ENCODE measurements at places on chromosomes 2 and 18. TPM values are rescaled to one million over a fixed set of nuclear protein-coding genes. Genes with fewer than 3 reads are reported as not detected.

Gene EFR3B
- total RNA-seq = 4.2 TPM

Gene LRP2
- 2.0 TPM for total RNA-seq

Gene CYP26B1
- total RNA-seq = 4.2 TPM

Gene CXCR2
- 1.1 TPM for total RNA-seq

Gene IL1F10
- total RNA-seq = not detected

Gene SLC30A3
- 9.4 TPM for total RNA-seq

Gene BMP10
- total RNA-seq = 0.25 TPM

Gene TUBB8B
- not detected for total RNA-seq

Gene OSR1
- 8.0 TPM for total RNA-seq

DNA sequence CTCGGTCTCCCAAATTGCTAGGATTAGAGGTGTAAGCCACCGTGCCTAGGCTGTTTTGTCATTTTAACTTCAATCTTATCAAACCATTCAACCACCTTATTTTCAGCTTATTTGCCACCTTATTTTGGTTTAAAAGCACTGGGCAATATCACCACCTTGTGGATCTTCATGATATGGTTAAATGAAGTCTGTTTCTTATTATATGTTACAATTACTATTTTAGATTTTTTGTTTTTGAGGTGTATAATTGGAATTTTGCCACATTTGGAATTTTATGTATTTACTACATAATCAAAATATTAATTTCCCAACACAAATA lies 43.8 kb upstream of the SCN9A start:
- DNase-seq = no peak

DNA sequence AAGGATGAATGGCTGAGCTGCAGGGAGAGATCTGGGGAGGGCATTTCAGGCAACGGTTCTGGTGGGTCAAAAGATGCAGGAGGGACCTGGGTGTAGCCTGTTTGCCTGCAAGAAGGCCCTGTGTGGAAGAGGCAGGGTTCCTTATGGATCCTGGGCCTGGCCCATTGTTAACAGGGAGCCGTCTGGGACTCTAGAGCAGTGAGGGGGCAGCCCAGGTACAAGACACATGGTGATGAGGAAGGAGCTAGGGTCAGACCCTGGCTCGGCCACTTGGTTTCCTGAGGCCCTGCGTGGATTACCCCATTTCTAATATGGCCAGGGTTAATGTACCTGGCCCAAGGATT lies 124.9 kb downstream of the GLI2 start:
- DNase-seq = no peak

GRCh38 chr2:32922501-32922900 lies 24.3 kb upstream of the LTBP1 start:
- no peak for DNase-seq

DNA sequence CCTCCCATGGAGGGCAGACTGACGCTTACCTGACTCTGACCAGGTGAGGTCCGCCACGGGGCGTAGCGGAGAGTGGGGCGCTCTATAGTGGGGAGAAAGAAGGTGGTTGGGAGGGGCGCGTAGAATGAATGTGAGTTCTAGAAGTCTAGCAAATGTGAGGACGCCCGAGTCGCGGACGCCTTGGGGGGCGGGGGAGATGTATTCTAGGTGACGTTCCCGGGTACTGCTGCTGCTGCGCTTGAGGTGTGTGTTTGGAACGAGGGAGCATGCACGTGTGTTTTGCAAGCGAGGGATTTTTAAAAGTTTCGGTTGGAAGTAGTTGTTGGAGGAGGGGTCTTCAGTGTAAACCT lies 758 bp downstream of the RIF1 start:
- DNase-seq = no peak

DNA sequence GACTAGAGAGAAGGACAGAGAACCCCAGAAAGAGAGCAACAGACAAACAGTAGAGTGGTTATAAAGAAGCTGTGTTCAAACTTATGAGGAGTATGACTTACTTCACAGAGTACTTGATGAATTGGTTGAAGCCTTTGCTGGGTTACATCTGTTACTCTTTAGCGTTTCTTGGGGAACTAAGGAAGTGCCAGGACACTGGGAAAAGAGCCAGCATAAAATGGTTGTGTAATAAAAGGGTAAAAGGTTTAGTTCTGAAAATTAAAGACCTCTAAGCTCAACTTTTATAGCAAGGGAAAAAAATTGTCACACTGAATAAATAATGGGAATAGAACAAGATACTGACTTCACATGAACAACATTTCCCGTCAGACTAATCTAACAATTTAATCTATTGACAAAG lies 17.0 kb upstream of the STAT4 start:
- no peak for DNase-seq

GRCh38 chr18:27143580-27144287 lies 41.4 kb downstream of the CHST9 start:
- DNase-seq = peak; percentile 72

DNA sequence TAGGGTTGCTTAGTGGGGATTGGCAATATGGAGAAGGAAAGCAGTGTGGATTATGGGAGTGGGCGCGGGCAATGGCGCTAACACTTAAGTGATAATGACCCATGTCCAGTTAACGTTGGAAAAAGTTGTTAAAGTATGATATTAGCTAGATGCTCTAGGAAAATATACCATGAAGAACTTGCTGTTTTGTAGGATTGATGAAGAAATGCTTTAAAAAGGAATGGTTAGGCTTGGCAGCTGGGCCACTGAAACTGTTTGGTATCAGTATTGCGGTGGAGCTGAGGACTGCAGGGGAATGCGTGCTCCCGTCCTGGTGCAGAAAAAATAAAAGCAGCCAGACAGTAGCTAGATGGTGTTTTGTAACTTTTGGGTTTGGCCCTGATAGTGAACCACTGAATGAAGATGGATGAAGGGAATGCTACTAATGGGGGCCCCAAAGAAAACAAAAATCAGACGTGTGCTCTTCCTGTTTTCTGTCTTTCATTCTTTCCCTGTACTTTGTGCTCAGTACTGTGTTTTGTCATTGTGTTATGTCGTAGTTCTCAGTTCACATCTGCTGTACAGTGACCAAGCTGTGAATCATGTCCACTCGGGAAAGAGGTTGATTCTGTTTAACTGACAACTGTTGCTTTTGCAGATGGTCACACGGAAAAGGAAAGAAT lies 999 bp downstream of the INSIG2 start:
- DNase-seq = no peak

DNA sequence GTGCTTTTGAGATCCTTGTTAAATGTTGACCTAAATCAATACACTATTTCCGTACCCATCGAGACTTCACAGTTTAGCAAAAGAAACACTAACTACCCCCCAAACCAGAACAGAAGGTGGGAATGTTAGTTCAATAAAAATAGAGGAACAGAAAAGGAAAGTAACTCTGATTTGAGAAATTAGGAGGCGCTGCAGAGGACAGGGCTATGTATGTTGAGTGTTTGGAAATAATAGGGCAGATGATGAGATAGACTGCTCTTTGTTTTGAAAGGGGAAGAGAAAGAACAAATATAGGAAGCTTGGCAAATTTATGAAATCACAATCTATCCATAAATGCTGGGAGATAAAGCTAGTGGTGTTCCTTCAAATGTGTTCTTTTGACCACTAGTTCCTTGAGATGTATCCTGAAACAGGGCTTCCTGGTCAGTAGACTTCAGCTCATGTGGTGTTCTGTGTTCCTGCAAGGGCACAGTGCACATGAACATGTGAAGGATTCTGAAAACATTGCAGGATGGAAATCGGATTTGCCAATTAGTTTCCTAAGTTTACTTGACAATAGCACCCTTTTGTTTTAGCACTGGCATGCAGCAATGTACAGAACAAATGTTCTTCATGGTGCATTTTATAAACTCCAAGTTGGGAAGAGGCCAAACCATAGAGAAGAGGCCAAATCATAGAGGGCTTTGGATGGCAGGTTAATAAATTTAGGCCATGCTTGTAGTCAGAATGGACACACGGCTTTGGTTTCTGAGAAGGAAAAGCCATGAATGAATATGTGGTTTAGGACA lies 39.8 kb downstream of the RHBDD1 start:
- DNase-seq = no peak

GRCh38 chr2:220053919-220054318 lies 426.5 kb downstream of the SLC4A3 start:
- DNase-seq = no peak

GRCh38 chr2:215612786-215613185 lies 176.9 kb upstream of the FN1 start:
- no peak for DNase-seq

- DNase-seq = peak; percentile 60
These were observed 71.7 kb downstream of the NCAPH start for GRCh38 chr2:96407041-96407918.

GRCh38 chr2:239307221-239307569 lies 93.6 kb downstream of the HDAC4 start:
- DNase-seq = no peak

DNA sequence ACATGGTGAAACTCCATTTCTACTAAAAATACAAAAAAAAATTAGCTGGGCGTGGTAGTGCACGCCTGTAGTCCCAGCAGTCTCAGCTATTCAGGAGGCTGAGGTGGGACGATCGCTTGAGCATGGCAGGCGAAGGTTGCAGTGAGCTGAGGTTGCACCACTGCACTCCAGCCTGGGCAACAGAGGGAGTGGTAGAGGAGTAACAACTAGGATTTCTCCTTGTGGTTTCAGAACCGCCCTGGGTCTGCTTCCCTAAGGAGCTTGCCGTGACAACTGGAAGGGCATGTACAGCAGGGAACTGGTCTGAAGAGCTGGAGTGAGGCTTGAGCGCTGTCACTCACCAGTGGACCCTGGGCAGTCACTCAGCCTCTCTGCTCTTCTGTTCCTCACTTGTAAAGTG lies 29.1 kb downstream of the REEP1 start:
- no peak for DNase-seq

GRCh38 chr2:163990101-163990500 lies 254.3 kb upstream of the FIGN start:
- DNase-seq = no peak

DNA sequence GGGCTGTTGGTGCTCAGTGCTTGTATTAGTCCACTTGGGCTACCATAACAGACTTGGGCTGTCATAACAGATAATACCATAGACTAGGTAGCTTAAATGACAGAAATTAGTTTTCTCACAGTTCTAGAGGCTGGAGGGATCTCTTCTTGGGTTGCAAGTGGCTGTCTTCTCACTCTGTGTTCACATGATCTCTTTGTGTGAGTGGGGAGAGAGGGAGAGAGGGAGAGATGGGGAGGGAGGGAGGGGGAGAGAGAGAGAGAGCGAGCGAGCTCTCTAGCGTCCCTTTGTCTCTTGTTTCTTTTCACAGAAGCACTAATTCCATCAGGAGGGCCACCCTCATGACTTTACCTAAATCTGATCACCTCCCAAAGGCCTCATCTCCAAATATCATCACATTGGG lies 4.5 kb upstream of the XRCC5 start:
- DNase-seq = no peak

DNA sequence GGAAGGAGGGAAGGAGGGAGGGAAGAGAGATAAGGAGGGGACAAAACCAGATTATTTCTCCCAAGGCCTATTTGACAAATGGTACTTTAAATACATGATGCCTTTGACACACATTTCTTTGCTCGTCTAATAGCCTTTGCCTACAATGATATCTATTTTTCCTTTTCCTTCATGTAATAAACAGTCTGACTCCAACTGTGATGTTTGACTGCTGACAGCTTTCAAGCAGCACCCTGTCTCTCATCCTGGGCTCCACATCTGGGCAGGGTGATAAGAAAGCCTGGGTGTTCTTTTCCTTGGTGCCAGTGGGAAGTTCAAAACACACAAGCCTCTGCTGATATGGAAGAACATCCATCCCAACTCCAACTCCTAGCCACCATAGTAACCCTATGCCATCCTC lies 1277.7 kb upstream of the NXPH2 start:
- DNase-seq = no peak

DNA sequence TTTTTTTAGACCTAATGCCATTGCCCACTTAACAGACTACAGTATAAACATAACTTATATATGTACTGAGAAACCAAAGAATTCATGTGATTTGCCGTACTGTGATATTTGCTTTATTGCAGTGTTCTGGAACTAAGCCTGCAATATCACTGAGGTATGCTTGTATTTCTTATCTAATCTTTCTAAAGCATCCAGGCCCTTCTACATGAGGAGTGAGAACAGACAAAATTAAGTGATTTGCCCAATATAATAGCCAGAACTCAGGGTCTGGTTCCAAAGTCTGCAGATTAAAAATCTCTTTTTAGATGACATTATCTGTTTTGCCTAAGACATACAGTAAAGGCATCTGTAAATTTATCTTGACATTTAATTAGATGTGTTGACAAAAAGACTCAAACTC lies 41.9 kb downstream of the BMPR2 start:
- no peak for DNase-seq

DNA sequence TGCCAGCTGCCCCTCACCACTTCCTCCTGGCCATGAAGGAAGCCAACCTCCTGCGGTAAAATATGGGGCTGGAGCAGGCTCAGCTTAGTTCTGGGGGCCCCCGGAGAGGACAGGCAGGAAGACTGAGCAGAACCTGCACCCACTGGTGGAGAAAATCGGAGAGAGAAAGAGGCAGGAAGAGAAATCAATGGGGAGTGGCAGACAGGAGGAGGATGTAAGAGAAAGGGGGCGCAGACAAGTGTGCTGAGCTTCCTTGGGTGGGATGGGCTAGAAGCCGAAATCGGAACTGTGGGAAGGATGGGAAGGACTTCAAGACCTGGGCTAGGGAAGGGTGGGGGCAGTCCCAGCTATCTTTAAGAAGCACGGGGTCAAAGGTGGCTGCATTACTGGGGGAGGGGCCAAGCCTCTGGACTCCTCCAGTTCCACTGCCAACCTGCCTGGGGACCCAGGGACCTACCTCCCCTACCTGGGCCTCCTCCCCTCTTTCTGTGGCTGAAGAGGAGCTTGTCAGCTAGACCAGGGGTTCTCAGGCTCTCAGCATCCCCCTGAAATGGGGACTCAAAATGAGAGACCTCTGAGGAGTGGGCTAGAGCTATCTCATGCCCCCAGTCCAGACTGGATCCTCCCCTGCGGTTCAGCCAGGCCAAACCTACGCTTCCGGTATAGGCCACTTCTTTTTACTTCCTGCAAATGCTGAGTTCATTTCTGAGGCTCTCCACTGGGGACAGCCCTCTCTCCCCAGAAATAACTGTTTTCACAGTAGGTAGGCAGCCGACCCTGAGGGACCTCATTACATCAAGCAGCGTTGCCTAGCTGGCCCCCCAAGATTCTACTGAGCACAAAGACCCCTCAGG lies 33.6 kb upstream of the B3GNT7 start:
- DNase-seq = no peak

DNA sequence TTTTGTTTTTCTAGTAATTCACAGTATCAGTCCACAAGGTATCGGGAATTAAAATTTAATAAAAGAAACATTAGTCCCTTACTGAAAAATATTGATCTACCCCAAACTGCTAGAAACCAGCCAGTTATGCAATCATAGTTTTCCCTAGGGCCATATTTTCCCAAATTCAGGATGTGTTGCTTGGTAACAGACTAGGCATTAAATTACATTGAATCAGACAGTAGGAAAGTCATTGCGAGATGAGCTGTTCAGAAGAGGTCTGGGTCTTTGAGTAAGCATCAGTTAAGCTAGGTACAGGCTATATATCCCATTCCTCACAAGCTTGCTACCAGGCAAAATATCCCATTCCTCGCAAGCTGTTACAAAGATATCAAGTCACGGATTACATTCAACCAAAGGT lies 123.0 kb upstream of the CCDC150 start:
- no peak for DNase-seq

DNA sequence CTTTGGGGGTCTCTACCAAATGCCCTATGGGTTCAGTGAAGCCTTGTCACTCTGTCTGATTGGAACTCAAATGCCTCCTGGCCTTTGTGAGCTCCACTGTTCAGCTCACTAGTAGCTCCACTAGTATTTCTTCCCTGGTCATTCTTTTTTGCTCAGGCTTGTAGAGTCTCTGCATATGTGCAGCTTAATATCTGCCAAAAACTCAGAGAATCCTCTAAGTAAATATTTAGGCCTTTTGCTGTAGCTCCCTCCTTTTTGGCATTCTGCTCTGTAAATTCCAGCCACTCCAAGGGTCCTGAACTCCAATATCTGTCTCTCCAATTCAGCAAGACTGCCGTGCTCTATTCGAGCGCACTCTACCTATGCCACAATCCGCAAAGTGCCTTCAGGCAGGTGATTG lies 146.5 kb downstream of the MAIP1 start:
- no peak for DNase-seq

Measured in left ventricle myocardium superior (tissue), 1 donor.